CD4-positive, alpha-beta memory T cell (primary cell): ENCODE measurements at places on chromosomes 1 and 21. TPM values are rescaled to one million over a fixed set of nuclear protein-coding genes. Genes with fewer than 3 reads are reported as not detected.

DNA sequence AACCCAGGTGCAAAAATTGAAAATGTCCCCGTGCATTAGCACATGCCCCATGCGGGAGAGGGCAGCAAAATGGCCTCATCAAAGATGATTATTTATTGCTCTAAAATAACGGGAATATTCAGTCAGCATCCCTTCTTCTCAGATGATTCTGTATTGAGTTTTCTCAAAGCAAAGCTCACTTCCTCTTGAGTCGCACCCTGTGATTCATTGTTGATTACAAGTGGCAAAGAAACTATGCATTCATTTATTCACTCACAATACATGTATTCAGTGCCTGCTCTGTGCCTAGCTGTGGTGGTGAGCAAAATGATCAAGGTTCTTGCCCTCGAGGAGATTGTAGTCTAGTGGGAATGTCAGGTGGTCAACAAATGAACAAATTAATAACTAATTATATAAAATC lies 226.0 kb upstream of the KAZN start:
- H3K4me3 ChIP-seq, result no peak overlapping the region
- no peaks in the 10 kb centered on the region for H3K27me3 ChIP-seq
- no peak overlapping the region for H3K27ac ChIP-seq
- H3K36me3 ChIP-seq, result no peaks in the 10 kb centered on the region
- no peak for DNase-seq
- H3K4me1 ChIP-seq, result no peaks in the 10 kb centered on the region

The TXNDC12 gene
- 41.3 TPM for total RNA-seq

- H3K27me3 ChIP-seq, result peaks cover 5% of the 10 kb centered on the region
- H3K27ac ChIP-seq, result no peak overlapping the region
- no peak overlapping the region for H3K4me3 ChIP-seq
- no peaks in the 10 kb centered on the region for H3K4me1 ChIP-seq
- H3K36me3 ChIP-seq, result no peaks in the 10 kb centered on the region
- no peak for DNase-seq
Observed at GRCh38 chr1:245486775-245487470, 332.1 kb downstream of the KIF26B start.

The DCST1 gene
- 0.14 TPM for total RNA-seq

The HPDL gene
- total RNA-seq, result 0.19 TPM

DNA sequence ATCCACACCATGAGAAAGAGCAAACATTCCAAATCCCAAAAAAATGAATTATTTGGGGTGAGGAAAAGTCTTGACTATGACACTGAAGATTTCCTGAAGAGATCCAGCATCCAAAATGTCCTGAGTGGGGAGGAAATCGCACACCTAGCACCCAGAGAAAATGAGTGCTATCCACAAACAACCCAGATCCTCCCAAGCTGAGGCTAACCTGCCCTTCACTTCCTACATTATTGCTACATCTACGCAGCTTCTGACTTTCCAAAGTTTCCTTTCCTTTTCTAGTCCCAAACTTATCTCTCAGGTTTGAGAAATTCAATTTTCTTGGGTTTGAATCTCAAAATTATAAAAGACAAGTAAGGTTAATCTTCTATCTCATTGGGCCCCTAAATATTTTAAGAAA lies 906 bp upstream of the RGS13 start:
- H3K27ac ChIP-seq, result no peak overlapping the region
- no peaks in the 10 kb centered on the region for H3K27me3 ChIP-seq
- no peak overlapping the region for H3K4me3 ChIP-seq
- no peaks in the 10 kb centered on the region for H3K36me3 ChIP-seq
- H3K4me1 ChIP-seq, result no peaks in the 10 kb centered on the region

The KIF26B gene
- total RNA-seq, result not detected

The KRTAP11-1 gene
- total RNA-seq, result not detected

DNA sequence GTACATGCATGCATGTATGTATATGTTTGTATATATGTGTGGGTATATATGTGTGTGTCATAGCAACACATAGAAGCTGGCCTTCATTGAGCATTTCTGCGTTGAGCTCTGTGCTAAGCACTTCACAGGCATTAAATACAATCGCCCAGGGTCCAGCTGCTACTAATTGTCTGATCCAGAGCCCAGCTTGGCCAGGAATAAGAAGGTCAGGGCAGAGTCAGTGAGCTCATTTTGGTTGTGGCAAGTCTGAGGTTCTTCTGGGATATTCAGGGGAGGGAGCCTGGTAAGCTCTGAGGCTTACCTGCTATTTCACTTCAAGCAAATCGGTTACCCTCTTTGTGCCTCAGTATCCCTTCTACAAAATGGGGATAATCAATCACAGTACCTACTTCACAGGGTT lies 59.6 kb downstream of the FOXO6 start:
- H3K36me3 ChIP-seq, result no peaks in the 10 kb centered on the region
- H3K27ac ChIP-seq, result no peak overlapping the region
- DNase-seq, result no peak
- no peaks in the 10 kb centered on the region for H3K4me1 ChIP-seq
- H3K27me3 ChIP-seq, result no peaks in the 10 kb centered on the region
- no peak overlapping the region for H3K4me3 ChIP-seq

The ELAVL4 gene
- not detected for total RNA-seq

The KIF14 gene
- total RNA-seq, result 0.06 TPM

DNA sequence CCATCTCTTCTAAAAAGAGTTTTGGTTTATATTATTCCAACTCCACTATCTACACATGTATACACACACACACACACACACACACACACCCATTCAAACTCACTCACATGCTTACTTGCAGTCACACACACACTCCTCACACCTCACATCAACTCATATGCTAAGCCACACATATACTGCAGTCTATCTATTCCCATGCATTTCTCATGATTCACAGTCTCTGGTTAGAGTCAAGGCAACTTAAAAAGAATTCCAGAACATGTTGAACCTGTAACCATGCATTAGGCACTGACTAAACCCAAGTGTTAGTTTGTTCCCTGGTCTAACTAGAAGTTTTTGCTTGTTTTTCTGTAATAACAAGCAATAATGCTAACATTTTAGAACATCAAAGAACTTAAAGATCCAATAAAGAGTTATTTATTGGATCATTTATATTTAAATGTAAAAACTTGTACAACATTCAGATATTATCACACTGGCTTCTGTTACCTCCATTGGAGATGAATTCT lies 931.1 kb downstream of the PLA2G4A start:
- DNase-seq, result no peak
- H3K36me3 ChIP-seq, result no peaks in the 10 kb centered on the region
- H3K4me1 ChIP-seq, result no peaks in the 10 kb centered on the region
- H3K27ac ChIP-seq, result no peak overlapping the region
- no peaks in the 10 kb centered on the region for H3K27me3 ChIP-seq
- H3K4me3 ChIP-seq, result no peak overlapping the region

GRCh38 chr1:160011781-160012180 lies 20.0 kb downstream of the PIGM start:
- H3K4me3 ChIP-seq, result no peak overlapping the region
- DNase-seq, result no peak
- H3K36me3 ChIP-seq, result no peaks in the 10 kb centered on the region
- H3K27ac ChIP-seq, result no peak overlapping the region
- no peaks in the 10 kb centered on the region for H3K27me3 ChIP-seq
- H3K4me1 ChIP-seq, result no peaks in the 10 kb centered on the region

DNA sequence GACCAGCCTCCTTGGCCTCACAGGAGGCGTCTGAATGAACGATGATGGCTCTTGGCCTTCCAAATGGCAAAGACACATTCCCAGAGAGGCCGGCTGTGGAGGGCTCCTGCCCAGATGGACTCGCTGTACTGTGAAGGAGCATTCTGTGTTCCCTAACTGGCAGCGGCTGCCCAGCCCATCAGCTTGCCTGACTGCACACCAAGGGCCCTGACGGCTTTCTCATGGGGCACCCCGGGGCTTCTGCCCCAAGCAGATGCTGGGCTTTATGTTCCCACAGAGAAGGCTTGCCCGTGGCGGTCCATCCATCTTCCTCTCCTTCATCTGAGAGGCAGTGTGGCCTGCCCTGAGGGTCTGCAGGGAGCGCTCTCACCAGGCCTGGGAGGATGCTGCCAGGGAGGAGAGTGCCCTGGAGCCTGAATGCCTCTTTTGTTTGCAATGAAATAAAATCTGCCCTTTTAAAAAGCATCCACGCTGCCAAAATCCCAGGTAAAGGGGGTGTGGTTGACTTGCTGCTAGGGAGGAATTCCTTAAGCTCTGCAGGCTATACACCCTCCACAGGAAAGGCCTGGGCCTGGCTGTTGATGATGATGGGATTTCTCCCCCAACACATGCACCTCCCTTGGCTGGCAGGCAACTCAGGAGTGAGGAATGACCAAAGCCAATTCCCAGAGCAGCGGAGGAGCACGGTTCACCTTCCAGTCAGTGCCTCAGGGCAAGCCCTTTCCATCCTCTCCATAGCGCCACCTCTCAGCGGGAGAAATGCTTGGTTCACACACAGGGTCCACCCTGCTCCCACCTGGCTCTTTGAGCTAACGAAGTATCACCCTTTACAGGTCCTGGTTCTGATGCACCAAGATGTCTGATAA lies 84.6 kb upstream of the SSX2IP start:
- peaks cover 5% of the 10 kb centered on the region for H3K4me1 ChIP-seq
- H3K27ac ChIP-seq, result no peak overlapping the region
- no peaks in the 10 kb centered on the region for H3K36me3 ChIP-seq
- no peak overlapping the region for H3K4me3 ChIP-seq
- no peak for DNase-seq
- no peaks in the 10 kb centered on the region for H3K27me3 ChIP-seq

The FBLIM1 gene
- not detected for total RNA-seq

DNA sequence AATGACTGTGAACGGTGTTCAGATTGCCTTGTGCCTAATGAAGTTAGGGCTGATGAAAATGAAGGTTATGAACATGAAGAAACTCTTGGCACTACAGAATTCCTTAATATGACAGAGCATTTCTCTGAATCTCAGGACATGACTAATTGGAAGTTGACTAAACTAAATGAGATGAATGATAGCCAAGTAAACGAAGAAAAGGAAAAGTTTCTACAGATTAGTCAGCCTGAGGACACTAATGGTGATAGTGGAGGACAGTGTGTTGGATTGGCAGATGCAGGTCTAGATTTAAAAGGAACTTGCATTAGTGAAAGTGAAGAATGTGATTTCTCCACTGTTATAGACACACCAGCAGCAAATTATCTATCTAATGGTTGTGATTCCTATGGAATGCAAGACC lies 96.6 kb downstream of the ZFYVE9 start:
- peaks cover 5% of the 10 kb centered on the region for H3K4me1 ChIP-seq
- no peaks in the 10 kb centered on the region for H3K27me3 ChIP-seq
- H3K36me3 ChIP-seq, result no peaks in the 10 kb centered on the region
- H3K27ac ChIP-seq, result no peak overlapping the region
- DNase-seq, result no peak
- no peak overlapping the region for H3K4me3 ChIP-seq

- DNase-seq, result no peak
- H3K27ac ChIP-seq, result no peak overlapping the region
- H3K27me3 ChIP-seq, result no peaks in the 10 kb centered on the region
- no peaks in the 10 kb centered on the region for H3K36me3 ChIP-seq
- H3K4me1 ChIP-seq, result no peaks in the 10 kb centered on the region
Observed at GRCh38 chr1:24572301-24572700, 16.4 kb downstream of the NCMAP start.

- H3K36me3 ChIP-seq, result no peaks in the 10 kb centered on the region
- H3K4me1 ChIP-seq, result no peaks in the 10 kb centered on the region
- peaks cover under 1% of the 10 kb centered on the region for H3K27me3 ChIP-seq
- no peak for DNase-seq
Observed at GRCh38 chr1:243924188-243924587, 74.1 kb upstream of the AKT3 start.

DNA sequence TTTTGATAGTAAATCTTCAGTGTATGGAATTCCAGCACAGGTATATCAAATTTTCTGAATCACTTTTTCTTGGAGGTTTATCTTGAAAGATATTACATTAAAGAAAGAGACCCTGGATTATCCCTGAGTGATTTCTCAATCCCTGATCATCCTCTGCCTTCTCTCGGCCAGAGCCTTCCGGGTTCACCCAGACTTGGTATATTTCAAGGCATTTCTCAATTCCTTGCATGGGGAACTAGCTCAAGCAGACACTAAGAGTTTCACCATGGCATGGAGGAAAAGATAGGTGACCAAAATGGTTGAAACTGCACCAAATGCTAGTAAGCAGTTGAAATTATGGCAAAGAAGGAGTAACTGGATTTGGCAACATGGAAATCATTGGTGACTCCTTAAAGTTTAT lies 5.7 kb downstream of the VAMP4 start:
- H3K4me1 ChIP-seq, result peaks cover 37% of the 10 kb centered on the region
- H3K27ac ChIP-seq, result no peak overlapping the region
- DNase-seq, result no peak

The CASQ1 gene
- not detected for total RNA-seq

DNA sequence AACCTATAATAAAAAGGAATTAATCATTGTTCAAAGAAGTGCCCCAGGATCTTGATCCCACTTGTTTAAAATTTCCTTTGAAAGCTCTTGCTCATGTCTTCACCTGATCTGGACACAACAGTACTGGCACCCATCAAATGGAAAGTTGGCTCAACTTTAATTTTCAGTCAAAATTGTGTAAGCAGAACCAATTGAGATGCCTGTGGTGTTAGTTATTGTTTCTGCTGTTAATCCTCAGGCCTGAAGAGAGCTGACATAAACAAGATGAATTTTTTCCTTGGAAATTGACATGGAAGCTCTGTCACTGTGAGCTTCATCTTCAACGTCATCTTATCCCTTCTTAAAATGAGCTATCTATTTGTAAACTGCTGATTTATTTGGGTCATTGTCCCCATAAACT lies 88.3 kb upstream of the TNFSF4 start:
- peaks cover 11% of the 10 kb centered on the region for H3K4me1 ChIP-seq
- no peak overlapping the region for H3K4me3 ChIP-seq
- no peaks in the 10 kb centered on the region for H3K36me3 ChIP-seq
- DNase-seq, result no peak
- H3K27me3 ChIP-seq, result no peaks in the 10 kb centered on the region

GRCh38 chr21:24829397-24829796 lies 777.9 kb downstream of the MRPL39 start:
- H3K27ac ChIP-seq, result no peak overlapping the region
- no peaks in the 10 kb centered on the region for H3K36me3 ChIP-seq
- H3K27me3 ChIP-seq, result no peaks in the 10 kb centered on the region
- DNase-seq, result no peak
- H3K4me3 ChIP-seq, result no peak overlapping the region

DNA sequence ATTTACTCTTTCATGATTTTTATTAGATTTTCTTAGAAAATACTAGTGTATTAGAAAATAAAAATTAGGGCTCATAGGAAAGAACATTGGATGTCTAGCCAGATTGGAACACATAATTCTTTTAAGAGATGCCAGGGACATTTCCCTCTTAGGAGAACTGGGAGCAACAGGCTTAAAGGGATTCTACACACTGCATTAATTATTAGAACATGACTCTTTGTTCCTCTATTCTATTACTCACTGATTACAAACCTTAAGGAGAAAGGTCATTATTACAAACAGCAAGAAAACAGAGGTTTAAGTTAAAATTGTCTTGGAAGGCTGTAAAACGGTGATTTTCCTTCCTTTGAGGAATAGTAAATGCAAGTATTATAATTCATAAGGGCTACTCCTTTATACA lies 32.9 kb upstream of the VAV3 start:
- H3K27ac ChIP-seq, result no peak overlapping the region
- no peak overlapping the region for H3K4me3 ChIP-seq
- no peaks in the 10 kb centered on the region for H3K4me1 ChIP-seq
- no peaks in the 10 kb centered on the region for H3K27me3 ChIP-seq
- H3K36me3 ChIP-seq, result no peaks in the 10 kb centered on the region
- no peak for DNase-seq

- H3K4me1 ChIP-seq, result no peaks in the 10 kb centered on the region
- H3K27ac ChIP-seq, result no peak overlapping the region
- no peaks in the 10 kb centered on the region for H3K36me3 ChIP-seq
- peaks cover 8% of the 10 kb centered on the region for H3K27me3 ChIP-seq
- no peak overlapping the region for H3K4me3 ChIP-seq
- no peak for DNase-seq
Observed at GRCh38 chr21:41180752-41181151, 12.8 kb downstream of the BACE2 start.

GRCh38 chr1:36323636-36324352 lies at the start of gene EVA1B:
Gene EVA1B, minus strand, starts transcription at chr1:36323645. Its CDS starts 608 bp downstream, at chr1:36323037.
- no peaks in the 10 kb centered on the region for H3K36me3 ChIP-seq
- no peaks in the 10 kb centered on the region for H3K27me3 ChIP-seq
- H3K4me1 ChIP-seq, result peaks cover 28% of the 10 kb centered on the region
